NCI-H1417 (cell line): ENCODE measurements at places on chromosomes 2 and 18.

DNA sequence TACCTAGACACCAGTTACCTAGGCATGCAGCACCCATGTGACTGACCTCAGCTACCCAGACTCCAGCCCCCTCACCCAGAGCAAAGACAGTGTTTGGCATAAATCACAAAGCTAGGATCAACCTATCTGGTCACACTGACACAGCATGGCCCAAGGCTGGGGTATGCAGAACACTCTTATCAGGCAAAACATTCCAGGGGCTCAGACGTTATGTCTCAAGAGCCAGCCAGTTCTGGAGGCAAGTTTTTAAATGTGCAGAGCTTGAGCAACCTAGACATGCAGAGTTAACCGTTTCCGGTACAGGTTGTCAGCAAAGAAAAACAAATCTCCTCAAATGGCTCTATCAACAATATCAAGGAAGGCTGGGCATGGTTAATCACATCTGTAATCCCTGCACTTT lies 92.8 kb downstream of the AP1S3 start:
- DNase-seq, result no peak

DNA sequence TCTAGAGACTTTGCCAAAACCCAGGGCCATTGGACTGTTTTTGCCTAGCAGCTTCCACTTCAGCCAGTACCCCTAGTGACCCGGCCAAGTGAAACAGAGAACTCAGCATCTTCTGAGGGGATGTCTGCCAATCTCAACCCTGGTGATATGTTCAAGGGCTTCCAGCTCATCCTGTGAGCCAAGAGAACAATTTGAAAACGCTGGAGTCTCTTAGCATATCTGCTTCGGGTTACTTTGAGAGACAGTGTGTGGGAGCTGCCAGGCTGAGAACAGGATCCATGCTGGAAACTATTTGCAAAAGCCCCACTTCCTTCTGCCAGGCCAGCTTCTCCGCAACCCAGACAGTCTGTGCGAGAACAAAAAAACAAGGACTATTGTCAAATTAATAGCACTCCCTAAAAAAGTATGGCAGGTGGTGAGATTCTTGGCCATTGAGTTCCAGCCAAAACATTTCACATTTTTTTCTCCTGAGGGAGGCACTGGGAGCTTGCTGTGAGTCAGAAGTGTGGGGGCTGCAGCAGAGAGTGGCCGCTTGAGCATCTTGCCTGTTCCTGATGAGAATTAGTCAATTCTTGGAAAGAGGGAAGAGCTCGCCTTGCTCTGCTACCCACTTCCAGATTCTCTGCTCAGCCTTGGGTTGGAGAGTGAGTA lies 395.6 kb upstream of the TRIB2 start:
- no peak for DNase-seq

DNA sequence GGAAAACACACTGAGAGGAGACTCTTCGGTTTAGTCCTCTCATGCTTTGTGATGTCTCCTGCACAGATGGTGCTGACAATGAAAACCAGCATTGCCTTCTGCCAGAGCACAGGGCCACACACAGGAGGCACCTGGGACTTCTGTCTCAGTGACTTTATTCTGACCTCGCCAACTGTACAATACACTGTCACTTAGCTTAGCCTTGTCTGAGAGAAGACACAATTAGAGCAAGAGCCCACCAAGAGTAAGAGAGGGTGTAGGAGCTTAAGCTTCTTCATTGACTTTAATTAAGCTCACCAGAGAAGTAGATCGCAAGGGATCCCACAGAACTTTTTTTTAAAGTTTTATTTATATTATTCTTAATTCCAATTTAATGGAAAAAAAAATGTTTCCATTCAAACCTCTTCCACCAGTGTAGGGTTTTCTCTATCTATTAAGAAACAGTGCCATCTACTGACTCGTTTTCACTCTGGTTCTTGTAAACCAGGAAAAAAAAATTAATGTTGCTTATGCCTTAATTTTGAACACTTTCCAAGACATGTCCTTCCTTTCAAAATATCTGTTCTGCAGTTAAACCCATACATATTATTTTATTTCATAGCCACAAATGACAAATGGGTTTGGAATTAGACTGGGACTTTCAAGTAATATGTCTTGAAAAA lies 42.4 kb upstream of the DDX18 start:
- no peak for DNase-seq

GRCh38 chr18:61589724-61590065 lies 256.5 kb downstream of the CDH20 start:
- DNase-seq, result no peak

- no peak for DNase-seq
Measured at GRCh38 chr2:237576974-237577373, 10.6 kb downstream of the PRLH start.

DNA sequence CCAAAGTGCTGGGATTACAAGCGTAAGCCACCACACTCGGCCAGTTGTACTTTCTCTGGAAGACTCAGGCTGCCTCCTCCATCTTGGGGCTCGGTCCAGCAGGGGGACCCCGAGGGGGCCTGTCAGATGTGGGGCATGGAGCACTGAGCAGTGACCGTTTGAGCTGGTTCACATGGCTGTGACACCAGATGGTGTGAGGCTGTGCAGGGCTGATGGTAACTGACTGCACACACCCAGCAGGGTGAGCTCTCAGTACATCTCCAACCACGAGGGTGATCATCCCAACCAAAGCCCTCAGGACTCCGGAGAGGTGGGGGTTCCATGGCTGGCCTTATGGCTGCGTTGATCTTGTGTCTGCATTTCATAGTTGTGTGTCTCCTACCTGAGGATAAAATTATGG lies 63.4 kb downstream of the FAM168B start:
- DNase-seq, result no peak

GRCh38 chr18:13500227-13500865 lies 226.0 kb downstream of the FAM210A start:
- peak; percentile 73 for DNase-seq

DNA sequence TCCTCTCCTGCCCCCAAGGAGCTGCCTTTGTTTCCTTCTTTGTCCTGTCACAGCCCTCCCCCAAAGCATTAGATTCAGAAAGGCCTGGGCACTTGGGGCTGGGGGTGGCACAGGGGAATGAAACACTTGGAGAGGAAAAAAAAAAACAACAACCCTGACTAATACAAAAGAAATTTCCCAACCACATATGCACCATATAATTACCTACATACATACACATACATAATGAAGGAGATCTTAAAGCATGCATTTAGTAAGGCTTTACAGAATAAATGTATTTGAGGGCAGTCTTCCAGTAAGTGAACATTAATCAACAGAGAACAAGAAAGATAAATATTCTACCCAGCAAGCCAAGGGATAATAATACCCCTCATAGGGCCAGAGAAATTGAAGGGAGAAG lies 70.0 kb upstream of the PPP1CB start:
- DNase-seq, result peak; percentile 51

GRCh38 chr2:235070063-235070706 lies 118.4 kb downstream of the SH3BP4 start:
- no peak for DNase-seq

DNA sequence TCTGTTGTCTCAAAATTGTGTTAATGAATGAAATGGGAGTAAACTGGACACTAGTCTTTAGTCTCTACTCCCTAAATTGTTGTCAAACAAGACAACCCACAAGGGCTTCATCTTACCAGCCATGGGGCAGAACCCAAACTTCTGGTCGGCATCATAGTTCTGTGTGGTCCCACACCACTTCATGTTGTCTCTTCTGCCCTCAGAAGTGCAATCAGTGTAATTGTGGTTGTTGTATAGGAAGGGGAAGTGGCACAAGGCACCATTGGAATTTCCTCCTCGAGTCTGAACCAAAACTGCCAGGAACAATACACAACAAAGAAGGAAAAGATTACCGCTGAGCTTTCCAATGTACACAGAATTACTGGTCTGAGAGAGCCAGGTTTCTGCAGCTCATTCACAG lies 12.6 kb downstream of the FN1 start:
- DNase-seq, result no peak

GRCh38 chr2:160394153-160394552 lies 99.5 kb downstream of the RBMS1 start:
- DNase-seq, result no peak

DNA sequence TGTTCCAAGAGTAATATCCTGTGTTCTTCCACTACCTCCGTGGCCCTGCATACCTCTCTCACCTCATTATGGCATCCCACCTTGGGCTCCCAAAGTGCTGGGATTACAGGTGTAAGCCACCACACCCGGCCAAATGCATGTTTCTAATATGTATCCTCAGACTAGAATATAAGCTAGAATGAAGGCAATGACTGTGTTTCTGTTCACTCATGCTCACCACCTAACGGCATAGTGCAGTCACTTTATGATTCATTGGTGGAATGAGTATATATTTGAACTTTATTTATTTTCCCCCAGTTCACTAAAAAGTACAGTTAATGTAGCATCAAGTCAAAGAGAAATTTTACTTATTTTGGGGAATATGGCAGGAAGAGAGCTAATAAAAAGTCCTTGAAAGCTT lies 11.3 kb downstream of the PIGN start:
- DNase-seq, result no peak

DNA sequence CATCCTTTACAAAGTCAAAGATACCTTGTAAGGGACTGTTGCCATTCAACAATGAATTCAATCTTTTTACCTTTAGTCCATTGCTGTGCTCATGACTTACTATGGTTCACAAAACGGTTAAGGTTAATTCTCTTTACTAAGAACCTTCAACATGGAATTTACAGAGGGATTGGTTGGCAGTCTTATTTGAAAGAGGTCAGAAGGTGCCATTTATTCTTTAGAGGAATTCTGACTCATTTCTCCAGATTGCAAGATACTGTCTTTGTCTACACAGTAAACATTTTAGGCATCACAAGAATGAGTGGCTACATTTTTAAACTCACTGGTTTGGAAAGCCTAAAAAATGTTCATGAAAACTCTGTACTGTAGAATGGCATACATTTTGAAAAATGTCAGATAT lies 17.4 kb downstream of the KCNH7 start:
- DNase-seq, result no peak

DNA sequence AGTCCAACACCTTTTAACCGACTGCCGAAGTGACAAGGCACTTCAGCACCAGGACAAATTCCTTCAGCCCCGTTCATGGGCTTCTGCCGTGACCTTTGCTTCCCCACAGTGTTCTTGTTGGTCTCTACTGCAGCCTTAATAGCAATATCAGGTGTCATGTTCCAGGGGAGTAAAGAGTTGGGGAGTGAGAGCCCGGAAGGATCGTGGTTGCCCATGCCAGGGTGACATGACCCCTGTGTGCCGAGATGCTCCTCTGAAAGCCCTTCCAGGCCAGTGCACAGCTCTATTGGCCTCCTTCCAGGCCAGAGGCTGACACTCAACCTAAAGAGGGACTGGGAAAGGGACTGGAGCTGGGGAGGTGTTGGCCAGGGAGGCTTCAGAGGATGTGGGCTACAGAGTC lies 279.2 kb downstream of the CYRIA start:
- no peak for DNase-seq

DNA sequence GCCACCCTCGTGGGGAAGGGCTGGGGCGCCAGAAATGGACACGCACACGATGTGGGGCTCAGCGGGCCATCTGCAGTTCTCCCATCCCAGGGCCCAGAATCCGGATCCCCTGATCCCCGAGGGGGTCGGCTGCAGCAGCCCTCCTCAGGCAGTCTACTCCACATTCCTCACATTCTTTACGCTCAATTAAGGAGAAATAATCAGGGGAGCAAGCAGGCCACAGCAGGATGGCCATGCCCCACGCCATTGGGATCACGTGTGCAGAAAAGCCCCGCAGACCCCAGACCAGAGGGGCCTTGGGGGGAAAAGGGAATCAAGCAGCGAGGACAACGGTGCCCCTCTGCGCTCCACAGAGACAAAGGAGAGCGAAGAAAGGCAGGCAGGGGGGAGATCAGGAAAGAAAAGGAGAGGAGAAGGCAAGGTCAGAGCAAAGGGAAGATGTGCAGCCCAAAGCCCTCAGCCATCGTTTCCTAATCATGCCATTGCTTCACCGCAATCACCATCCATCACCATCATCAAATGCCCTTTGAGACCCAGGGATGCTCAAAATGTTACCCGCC lies 17.5 kb upstream of the PKDCC start:
- DNase-seq, result no peak

GRCh38 chr2:215775106-215775505 lies 238.2 kb downstream of the MREG start:
- no peak for DNase-seq

- no peak for DNase-seq
Measured at GRCh38 chr18:4677006-4677405, 221.9 kb upstream of the DLGAP1 start.

GRCh38 chr2:233404222-233404621 lies 49.9 kb downstream of the DGKD start:
- no peak for DNase-seq

DNA sequence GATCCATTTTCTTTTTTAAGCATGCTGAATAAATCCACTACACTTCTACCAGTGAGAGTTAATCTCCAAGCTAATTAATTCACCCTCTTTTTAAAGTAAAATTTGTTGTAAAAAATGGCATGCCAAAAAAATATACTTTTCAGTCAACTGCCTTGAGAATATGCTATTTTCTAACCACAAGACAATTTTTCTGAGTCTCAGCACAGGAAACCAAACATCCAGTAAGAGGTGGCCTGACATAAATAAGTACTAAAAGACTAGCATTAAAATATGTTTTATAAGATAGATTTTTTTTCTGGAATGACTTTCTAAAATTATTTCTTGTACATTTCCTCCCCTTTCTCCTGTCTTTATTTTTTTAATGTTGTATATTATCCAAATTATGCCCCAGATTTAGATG lies 2.9 kb downstream of the FBXO36 start:
- DNase-seq, result no peak

- DNase-seq, result peak; percentile 25
Measured at GRCh38 chr2:45263147-45263546, 253.9 kb upstream of the SIX2 start.

DNA sequence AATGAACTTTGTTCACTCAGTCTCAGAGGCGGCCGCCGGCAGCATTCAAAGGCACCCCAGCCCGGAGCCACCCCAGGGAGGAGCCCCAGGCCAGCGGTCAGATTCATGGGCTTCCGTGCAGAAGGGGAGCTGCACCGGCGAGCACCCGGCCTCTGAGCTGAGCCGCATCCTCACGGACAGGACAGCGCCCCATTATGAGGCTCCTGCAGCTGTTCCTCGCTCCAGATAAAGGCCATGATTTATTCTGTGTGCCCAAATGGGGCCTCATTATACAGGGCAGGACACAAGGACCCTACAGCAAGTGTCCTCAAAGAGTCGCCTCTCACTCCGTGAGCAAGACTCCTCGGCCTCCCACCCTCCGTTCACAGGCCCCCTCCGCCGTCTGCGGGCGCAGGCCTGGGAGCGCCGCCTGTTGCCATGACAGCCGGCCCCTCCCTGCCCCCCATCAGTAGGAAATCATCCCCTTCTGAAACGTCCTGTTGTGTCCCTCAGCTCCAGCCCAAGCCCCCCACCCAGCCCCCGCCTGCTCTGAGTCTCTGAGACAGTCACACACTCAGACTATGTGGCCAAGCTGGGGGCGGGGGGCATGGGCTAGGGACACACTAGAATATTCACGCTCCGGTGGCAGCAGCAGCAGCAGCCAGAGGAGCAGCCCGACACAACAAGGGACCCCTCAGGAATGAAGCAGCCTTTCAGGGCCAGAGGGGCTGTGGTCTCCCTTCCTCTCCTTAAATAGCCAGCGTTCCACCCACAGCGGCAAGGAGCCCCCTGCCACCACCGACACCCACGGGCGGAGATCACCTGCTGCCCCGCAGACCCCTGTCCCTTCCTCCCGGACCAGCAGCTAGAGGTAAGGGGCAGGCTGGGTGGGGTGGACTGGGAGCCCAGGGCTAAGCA lies at the start of gene GPR17:
TSS of gene GPR17 (plus strand) at position 759 of the 897 bp plus-strand sequence. CDS start 4,583 bp downstream, outside the sequence.
- no peak for DNase-seq

GRCh38 chr2:73947412-73948018 lies 20.8 kb downstream of the DGUOK start:
- no peak for DNase-seq

- no peak for DNase-seq
Measured at GRCh38 chr2:239193925-239194677, 206.7 kb downstream of the HDAC4 start.

- no peak for DNase-seq
Measured at GRCh38 chr2:61549546-61549945, 11.4 kb upstream of the XPO1 start.
